HuH-7 (cell line): ENCODE measurements at places on chromosomes 7 and 10.

- no peak for DNase-seq
These were observed 22.0 kb downstream of the IL2RA start for GRCh38 chr10:6040205-6040604.

DNA sequence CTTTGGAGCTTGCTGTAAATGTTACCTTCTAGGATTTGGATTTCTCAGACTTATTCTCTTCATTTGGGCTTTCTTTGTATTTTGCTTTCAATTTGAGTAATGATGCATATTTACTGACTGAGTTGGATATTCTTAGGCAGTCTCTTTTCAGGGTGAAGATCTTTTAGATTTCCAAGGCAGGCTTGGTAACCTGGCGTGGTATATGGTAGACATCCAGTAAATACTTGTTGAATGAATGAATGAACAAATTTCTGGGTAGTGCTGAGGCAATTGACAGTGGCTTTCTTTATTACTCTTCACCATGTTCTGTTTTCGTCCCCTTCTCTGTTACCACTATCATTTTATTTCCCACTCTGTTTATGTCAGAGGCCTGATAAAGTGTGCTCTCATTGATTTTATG lies 27.1 kb downstream of the BBS9 start:
- DNase-seq: no peak

DNA sequence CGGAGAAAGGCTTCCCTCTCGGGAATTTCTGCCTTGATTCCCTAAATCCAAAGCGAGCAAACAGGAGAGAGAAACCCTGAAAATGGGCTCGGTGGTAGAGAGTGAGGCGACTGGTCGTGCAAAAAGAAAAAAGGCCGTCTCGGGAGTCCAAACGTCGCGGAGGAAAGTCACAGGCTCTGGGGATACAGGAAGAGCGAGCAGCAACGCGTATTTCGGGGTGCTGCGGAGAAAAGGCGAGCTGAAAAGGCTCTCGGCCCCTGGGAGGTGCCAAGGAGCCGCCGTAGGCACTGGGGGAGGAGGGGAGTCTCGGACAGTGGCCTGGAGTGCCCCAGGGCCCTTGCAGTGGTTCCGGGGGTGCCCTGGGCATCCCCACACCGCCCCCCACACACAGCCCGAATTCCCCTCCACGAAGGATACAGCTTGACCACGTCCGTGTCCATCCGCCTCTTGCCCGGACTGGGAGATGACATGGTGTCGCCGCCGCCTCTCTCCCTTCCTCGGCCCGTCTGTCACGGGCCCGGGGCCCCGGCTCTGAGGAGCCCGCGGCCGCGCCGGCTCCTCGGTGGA lies 591 bp downstream of the UBE2H start:
- no peak for DNase-seq

- no peak for DNase-seq
These were observed 141.3 kb downstream of the PTPRN2 start for GRCh38 chr7:158446281-158446680.

DNA sequence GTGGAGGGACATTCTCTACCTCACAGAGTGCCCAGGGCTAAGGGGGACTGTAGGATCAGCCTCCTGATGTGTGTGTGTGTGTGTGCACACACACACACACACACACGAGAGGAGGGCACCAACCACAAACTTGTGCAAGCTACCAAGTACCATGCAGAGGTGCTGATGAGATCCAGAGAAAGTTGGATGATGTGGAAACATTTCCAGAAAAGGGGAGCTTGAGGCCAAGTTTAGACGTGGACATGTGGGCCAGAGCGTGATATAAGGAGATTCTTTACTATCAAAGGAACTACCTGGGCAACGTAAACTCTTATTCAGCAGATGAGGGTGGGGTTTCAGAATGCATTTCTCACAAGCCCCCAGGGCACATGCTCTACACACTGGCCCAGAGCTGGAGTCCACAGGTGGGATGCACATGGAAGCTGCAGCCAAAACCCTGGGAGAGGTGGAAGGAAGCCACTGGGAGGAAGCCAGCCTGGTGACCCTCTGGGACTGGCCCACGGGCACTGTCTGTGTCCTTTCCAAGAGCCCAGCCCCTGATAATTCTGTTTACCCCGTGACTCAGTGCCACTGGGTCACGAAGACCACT lies 53.5 kb downstream of the DLG5 start:
- no peak for DNase-seq

- DNase-seq: no peak
These were observed 54.9 kb downstream of the AKAP9 start for GRCh38 chr7:91995391-91996105.

DNA sequence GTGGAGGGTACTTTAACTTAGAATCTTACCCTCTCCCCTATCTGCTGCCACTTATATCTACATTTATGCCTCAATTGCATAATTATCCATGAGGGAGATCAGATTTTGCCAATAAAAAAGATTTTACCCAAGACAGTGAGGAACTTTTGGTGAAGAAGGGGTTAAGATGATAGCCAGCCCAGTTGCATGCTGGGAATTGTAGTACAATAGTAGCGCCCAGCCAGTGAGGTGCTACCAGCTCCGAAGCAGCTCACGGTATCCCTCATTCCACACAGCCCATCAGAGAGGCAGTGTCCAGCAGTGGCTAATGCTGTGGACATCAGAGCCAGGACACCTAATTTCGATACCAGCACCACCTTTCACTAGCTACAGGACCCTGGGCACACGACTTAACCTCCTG lies 5.9 kb upstream of the LGI1 start:
- peak; percentile 58 for DNase-seq

GRCh38 chr7:40401406-40401805 lies 266.6 kb downstream of the SUGCT start:
- DNase-seq: no peak

DNA sequence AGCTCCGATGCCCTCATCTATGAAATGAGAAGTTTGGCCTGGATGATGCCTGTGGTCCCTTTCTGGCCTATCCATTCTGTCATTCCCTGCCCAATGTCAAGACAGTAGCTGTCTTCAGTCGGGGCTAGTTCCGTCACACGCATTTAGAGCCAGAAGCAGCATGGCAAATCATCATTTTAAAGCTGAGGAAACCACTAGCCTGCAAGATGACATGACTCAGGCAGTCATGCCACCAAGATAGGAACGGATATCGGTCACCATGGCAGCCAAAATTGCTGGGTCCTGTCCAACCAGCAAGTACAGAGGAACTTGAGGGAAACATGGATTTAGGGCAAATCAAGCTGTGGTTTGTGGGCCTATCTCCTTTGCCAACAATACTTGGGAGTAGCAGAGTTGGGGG lies 64.5 kb upstream of the MRLN start:
- no peak for DNase-seq

DNA sequence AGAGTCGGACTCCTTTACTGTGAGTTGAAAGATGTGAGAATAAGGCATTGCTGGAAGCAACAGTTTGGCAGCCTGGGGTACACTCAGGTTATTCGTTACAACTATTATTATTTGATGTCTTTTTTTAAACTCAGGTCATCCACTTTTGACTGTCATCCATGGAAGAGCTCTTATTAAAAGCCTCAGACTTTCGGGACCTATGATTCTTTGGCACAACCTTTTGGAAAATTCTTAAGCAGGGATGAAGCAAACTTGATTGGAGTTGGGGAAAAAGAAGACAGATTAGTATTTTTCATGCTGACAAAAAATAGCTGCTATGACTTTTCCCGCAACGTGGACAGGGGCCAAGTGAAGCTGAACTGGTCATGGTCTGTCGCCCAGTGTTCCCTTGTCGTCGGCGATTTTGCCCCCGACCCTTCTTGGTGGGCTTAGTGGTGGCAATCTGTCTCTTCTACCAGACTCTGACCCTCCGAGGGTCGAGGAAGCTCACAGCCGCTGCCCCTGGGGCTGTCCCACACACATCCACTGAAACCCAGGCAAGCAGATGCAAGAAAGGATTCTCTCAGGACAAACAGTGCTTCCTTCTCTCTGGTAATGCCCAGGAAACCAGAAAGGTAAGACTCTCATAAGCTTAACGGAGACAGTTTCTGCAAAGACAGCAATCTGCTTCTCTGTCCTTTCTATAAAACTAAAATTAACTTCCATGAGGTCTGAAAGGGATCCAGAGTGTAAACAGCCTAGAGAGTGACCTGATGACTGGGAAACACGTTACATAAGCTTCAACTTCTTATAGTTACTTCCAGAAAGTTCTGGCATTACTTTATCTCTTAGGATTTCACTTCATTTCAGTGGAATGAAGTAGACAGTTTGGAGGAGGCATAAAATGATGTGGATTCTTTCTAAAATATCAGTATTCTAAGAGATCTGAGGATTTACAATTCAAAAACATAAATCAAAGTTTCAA lies 1.0 kb downstream of the CPED1 start:
- no peak for DNase-seq

GRCh38 chr10:11528286-11528685 lies 83.2 kb downstream of the USP6NL start:
- DNase-seq: no peak

GRCh38 chr7:25572423-25572822 lies 344.1 kb upstream of the NPVF start:
- no peak for DNase-seq

- no peak for DNase-seq
These were observed 46.6 kb upstream of the GRID1 start for GRCh38 chr10:86413046-86413728.

DNA sequence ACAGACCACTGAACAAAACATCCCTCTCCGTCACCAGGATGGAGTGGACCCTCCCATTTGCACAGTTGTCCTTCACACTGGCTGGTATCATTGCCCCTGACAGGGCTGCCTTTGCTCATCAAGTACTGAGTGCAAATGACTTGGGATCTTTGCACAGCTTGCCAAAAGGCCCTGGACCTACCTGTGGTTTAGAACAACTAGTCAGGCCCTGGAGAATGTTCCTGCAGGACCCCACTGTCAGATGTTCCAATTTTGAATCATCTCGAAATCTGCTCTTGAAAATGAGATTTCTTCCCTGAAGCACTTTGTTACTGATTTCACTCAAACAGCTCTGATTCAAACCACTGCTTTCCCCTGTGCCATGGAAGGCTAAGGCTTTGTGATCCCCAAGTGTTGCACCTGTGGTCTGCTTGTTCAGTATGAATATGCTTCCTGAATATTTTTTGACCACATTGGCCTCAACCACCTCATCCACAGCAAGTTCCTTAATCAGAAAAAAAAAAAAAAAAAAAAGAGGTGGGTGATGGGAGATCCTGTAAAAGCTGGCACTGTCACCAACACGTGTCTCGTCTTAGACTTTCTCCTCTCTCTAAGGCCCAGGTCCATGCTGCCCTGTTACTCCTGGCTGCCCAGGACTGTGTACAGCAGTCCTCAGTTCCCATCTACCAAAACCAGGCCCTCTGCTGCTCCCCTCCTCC lies 2.7 kb upstream of the AOAH start:
- no peak for DNase-seq

DNA sequence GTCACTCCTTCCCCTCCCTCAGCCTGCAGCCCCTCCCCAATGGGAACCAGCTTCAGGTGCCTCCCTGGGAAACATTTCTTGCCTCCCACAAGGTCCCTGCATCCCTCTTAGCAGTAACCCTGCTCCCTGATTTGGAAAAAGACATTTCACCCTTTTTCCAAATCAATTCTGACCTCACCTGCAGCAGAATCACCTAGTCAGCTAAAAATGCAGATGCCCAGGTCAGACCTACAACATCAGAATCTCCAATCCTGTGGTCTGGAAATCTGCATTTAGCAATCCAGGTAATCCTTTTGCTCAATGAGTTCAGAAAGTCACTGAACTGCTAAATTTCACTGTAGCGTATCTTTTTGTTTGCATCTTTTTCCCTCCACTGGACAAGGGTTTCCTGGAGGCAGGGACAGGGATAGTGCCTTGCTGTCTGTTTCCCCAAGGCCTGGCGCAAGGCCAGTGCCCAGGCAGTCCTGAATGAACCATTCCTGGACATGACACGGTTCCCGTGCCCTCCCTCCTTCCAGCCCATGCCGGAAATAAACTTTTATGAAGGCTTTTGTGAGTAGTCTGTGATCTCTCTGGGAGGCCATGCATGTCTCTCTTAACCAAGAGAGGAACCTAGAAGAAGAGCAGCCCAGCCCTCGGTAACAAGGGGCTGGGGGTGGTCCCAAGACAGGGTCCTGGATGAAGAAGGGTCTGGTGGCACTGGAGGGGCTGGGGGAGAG lies 44.0 kb downstream of the COL13A1 start:
- DNase-seq: no peak

- DNase-seq: no peak
These were observed 1.6 kb downstream of the LRRTM3 start for GRCh38 chr10:66927251-66927935.

DNA sequence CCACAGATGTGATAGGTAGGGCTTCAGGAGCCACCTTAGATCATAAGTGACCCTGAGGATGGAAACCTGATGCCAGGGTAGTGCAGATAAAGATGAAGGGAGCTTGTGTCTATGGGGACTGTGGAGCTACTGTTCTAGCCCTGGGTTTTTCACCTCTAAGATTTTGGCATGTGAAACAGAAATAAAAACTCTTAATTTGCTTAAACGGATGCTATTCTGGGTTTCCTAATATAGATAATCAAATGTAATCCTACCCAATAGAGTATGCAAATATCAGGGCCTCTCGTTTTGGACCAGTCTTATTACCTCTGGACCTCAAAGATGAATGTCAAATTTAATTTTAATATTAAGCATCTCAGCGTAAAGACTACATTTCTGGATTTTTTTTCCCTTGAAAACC lies 49.3 kb downstream of the ABCB4 start:
- no peak for DNase-seq
